ENCODE measurements at places on chromosomes 3 and 15.
A peak's percentile ranks its signal among the peaks of the same experiment; 100 is the strongest.

GRCh38 chr15:27059610-27060202 lies 88.7 kb downstream of the GABRG3 start:
- peak; percentile 14 for DNase-seq

DNA sequence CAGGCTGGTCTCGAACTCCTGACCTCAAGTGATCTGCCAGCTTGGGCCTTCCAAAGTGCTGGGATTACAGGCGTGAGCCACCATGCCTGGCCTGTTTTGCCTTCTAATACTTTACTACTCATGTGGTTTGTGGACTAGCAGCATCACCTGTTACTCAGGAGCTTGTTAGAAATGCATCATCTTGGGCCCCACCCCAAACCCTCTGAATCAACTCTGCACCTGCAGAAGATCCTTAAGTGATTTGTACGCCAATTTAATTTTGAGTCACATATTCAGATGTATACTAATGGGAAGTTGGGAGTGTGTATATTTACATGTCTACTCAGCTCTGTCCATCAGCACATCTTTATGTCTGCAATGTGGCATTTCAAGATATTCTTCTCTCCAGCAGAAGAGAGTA lies 6.1 kb downstream of the TBC1D21 start:
- DNase-seq, result no peak

DNA sequence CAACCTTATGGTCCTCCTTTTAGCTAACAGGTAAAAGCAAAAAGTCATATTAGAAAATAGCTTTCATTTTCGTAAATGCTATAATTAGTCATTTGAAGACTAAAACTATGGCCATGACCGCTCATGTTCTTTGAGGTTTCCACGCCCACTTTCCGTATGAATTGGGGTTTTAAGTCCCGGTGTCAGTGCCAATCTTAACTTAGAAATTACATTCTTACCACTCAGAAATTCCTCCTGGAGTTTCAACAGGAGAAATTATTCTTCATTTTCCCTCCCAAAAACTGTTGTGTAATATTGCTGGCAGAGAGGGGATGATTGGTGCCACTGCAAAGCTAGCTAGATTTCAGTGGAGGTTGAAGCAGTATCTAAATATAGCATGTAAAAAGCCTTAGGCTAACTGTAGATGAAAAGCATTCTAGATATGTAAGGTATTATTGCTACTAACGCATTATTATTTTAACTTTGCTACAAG lies 71.0 kb upstream of the MDFIC2 start:
- DNase-seq, result no peak

GRCh38 chr15:76309601-76310330 lies 1.5 kb downstream of the ETFA start:
- DNase-seq, result no peak

- no peak for DNase-seq
These were observed 61.1 kb downstream of the DIPK2A start for GRCh38 chr3:144032531-144033239.

- no peak for DNase-seq
These were observed 481 bp downstream of the AP4E1 start for GRCh38 chr15:50909010-50909317.

GRCh38 chr3:11774296-11774877 lies 72.3 kb downstream of the TAMM41 start:
- DNase-seq, result peak; percentile 30

Data from anterior cingulate cortex (tissue), 58 donors.